Activated CD8-positive, alpha-beta memory T cell treated with anti-CD3 and anti-CD28 coated beads, Interleukin-2, amount 50 U/mL, for 48 hours (primary cell): ENCODE measurements at places on chromosomes 2 and 18.

DNA sequence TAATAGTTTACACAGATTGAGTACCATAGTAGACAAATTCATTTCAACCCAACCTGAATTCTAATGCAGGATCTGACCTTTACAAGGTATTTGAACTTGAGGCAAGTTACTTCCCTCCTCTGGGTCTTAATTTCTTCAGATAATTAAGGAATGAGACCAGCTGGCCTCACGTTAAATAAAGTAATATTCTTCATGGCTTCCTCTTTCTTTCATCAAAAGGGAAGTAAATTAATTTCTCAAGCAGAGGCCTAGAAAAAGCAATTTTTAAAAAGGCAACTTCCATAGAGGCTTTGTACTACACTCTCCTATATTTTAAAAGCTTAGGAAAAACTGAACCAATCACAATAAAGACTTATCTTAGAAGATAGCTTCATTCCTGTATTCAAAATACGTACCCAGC lies 109.2 kb downstream of the EXOC6B start:
- no peak for DNase-seq

- no peak for DNase-seq
Measured at GRCh38 chr2:231655488-231655887, 52.8 kb upstream of the PTMA start.

GRCh38 chr2:144032566-144032965 lies 487.4 kb downstream of the ZEB2 start:
- no peak for DNase-seq

GRCh38 chr2:205800773-205801172 lies 118.5 kb downstream of the NRP2 start:
- no peak for DNase-seq

DNA sequence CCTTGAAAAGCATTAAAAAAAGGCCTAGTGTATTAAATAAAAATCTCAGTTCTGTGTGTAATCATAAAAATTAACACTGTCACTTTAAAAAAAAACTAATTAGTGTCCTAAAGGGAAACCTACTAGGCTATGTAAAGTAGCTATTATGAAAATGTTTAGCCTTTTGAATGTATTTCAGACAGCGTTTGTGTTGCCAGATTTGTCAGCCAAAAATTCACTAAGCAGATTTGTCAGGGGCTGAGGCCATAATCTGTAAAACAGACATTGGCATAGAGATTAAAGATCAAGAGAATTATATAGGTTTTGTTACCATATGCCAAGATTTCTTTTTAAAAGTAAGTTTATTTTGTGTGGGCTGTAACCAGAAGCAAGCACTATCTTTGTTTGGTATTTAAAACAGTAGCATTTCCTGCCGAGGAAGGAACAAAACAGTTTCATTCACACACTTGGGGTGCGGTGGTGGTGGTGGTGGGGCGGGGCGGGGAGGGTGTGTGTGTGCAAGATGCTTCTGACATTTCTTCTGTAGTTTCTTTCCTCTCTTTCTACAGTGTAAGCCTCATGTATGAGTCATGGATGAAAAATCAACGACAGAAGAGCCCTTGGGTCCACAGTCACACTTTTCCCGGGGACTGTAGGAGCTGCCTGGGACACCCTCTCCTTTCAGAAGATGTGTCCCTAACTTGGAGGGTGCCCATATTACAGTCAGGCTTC lies 328.5 kb upstream of the FANCL start:
- no peak for DNase-seq

GRCh38 chr2:25651782-25652455 lies 21.5 kb downstream of the DTNB start:
- no peak for DNase-seq

DNA sequence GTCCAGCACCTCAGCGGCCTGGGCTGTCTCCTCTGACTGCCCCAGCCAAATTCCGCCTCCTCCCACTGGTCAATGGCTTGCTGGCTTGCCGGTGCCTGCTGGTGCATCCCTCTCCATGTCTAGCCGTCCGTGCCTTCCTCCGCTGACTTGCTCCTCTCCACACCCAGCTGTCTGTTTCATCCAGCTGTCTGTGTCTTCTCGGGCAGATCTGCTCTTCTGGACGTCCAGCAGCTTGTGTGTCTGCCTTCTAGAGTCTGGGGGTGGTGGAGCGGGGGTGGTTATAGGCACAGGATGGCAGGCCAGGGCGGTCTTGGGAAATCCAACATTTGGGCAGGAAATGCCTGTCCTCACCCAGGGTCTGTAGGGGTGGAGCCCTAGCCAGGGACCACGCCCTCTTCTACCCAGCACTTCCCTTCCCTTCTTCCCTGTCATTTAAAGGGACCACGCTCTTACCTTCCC lies 369.2 kb downstream of the GALNT13 start:
- no peak for DNase-seq

DNA sequence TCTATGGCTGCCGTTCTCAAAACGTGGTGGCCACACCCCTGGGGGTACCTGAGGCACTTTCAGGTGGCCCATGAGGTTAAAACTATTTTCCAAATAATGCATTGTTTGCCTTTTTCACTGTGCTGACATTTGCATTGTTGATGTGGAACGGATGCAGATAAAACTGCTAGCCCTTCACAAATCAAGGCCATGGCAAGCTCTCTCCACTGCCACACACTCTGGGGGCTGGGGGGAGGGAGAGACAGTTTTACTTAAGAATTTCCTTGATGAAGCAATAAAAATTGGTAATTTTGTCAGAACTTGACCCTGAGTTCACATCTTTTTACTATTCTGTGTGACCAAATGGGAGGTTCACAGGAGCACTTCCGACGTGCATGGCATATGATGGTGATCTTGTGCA lies 22.0 kb upstream of the TGIF1 start:
- DNase-seq, result no peak

- no peak for DNase-seq
Measured at GRCh38 chr2:229852565-229852964, 69.2 kb downstream of the TRIP12 start.

- DNase-seq, result no peak
Measured at GRCh38 chr18:63113899-63114565, 205.5 kb downstream of the BCL2 start.

DNA sequence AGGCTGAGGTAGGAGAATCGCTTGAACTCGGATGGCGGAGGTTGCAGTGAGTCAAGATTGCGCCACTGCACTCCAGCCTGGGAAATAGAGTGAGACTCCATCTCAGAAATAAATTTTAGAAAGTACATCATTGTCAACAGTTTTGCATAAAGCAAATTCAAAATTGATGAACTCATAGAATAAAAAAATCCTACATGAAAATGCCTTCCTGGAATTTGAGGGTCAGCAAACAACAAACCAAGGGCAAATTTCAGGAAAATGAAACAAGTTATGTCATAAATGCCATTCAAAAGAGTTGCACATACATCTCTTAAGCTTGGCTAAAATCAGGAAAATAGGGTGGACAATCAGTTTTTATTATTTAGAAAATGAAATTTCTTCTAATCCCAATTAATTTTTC lies 45.1 kb downstream of the COL5A2 start:
- DNase-seq, result no peak

DNA sequence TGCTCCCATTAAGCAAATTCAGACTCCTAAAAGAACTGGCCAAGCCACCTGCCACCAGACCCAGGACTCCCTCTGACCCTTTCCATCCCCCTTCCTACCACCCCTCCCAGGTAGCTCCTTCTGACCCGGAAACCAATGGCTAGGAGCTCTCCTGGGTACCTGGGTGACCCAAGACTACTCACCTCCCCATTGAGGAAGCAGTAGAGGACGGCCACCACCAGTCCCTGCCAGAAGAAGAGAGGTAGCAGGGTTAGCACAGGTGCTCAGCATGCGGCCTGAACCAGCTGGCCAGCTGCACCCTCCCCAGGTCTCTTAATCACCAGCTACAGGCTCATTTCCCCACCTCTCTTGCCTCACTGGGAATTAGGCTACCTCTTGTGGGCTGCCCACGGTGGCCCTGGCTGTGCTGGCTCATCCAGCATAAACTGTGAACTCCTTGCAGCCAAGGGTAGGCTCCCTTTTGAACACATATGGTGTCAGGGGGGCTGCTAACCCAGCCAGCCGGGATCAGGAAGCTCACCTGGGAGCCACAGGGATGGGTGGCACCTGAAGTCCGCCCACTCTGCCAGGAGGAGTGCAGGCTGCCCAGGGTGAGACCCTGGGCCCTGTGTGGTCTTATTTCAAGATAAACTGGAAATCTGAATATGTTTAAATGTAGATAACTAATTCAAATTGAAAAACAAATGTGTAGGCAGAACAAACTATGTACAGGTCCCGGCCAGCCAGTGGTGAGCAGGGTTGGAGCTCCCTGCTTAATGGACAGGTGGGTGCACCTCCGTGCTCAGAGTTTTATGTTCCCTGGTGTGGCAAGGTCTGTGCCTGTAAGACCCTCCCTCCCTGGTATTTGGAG lies 9.9 kb downstream of the TMEM37 start:
- no peak for DNase-seq

- DNase-seq, result no peak
Measured at GRCh38 chr2:42223067-42223854, 54.1 kb downstream of the EML4 start.

GRCh38 chr18:35917043-35917442 lies 55.4 kb upstream of the RMP24 start:
- no peak for DNase-seq

DNA sequence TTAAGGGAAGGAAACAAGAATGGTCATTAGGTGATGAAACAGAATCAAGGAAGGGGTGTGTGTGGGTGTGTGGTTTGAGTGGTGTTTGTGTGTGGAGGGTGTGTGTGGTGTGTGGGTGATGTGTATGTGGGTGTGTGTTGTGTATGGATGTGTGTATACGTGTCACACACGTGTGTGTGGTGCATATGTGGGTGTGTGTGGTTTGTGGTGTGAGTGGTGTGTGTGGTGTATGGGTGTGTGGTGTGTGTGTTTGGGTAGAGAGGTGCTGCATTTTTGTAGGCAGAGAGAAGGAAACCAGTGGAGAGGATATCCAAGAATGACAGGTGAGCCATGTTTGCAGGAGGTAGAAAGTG lies 1.1 kb upstream of the CEP192 start:
- DNase-seq, result peak; percentile 81

- DNase-seq, result no peak
Measured at GRCh38 chr2:42446503-42447271, 47.1 kb downstream of the KCNG3 start.

DNA sequence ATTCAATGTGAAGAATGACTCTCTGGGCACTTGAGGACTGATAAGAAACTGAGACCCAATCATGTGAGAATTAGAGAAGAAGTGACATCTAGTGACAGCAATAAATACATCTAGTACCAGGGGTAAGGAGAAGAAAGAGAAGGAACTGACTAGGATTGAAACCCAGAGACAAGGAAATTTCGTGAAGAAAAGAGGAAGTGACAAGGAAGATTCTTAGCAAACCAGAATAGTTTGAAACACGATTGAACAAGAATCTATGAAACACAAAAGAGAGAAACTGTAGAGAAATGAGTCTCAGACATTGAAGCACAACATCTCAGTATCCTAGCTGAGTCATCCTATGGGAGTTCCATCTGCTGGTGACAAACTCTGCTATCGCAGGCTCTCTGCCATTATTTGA lies 571.9 kb upstream of the PKDCC start:
- DNase-seq, result no peak

DNA sequence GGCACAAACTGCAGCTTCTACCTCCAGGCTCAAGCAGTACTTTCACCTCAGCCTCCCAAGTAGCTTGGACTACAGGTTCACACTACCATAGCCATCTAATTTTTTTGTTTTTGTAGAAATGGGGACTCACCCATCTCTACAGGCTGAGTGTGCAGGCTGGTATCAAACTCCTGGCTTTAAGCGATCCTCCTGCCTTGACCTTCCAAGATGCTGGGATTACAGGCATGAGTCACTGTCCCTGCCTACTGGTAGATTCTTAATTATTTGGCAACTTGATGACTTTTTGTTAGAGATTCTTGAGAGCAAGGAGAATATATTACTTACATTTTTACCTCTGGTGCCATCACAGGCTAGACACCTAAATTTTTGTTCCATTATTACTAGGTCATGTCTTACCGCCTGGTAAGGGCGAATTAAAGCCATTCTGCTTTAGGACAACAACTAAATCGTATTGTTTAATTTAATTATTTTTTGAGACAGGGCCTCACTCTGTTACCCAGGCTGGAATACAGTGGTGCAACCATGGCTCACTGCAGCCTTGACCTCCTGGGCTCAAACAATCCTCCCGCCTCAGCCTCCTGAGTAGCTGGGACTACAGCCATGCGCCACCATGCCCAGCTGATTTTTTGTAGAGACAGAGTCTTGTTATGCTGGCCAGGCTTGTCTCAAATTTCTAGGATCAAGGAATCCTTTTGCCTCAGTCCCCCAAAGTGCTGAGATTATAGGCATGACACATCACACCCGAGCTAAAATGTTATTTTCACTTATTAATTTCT lies 15.7 kb downstream of the DYNC1I2 start:
- no peak for DNase-seq

- DNase-seq, result peak; percentile 38
Measured at GRCh38 chr18:48011926-48012465, 81.5 kb upstream of the SMAD2 start.

DNA sequence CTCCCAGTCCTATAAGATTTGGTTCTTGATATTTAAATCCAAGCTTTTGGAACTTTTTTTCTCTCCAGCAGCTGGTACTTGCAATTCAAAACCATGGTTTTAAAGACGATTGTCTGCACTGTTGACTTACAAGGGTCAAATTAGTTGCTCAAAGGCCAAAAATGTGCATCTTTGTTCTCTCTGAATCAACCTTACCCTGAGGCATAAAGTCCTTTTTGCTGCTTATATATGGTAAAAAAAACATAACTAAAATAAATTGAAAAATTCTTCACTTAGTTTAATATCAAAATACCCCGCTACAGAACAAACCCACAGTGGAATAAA lies 592.7 kb downstream of the XIRP2 start:
- no peak for DNase-seq

DNA sequence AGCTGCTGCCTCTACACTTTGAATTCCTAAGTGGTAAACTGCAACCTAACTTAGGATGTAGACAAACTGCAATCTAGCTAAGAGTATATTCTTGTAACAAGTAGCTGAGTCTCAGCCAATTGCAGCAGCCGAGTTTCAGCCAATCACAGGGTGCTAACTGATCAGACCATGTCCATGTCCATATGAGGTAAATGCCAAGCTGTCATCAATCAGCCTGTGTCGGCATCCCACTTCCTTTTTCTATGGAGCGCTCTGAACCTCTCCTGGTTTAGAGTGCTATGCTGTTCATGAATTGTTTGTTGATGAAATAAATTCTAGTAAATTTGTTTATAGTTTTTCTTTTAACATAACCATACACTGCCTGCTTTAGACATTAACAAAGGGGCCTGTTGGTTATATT lies 408.8 kb downstream of the NBAS start:
- no peak for DNase-seq

- DNase-seq, result peak; percentile 72
Measured at GRCh38 chr2:105329197-105329554, 359 bp downstream of the TGFBRAP1 start.

- no peak for DNase-seq
Measured at GRCh38 chr2:105522645-105523044, 123.8 kb upstream of the FHL2 start.

- no peak for DNase-seq
Measured at GRCh38 chr2:7012141-7012764, 95.0 kb downstream of the RNF144A start.

- no peak for DNase-seq
Measured at GRCh38 chr2:206069417-206069816, 16.6 kb downstream of the INO80D start.
